AG10803 (cell line): ENCODE measurements at places on chromosomes 5 and 9.

DNA sequence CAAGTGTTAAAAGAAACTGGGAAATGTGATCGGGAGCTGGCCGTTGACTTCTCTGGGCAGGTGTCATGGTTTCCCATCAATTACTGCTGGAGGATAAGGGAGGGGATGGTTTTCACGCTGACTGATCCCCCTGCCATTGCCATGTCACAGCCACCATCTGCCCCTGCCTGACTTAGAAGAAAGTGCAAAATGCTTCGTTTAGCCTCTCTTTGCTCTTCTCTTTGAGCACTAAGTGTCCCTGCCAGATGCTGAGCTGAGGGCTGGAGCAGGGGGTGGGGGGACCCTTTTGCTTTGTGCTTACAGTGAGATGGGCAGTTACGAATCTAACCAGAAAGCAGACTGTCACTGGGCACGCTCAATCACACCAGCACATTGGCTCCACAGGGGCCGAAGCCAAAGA is 138.4 kb upstream of the ALDH1B1 start:
- no peak for DNase-seq

GRCh38 chr9:121598965-121599871 is 52.2 kb upstream of the DAB2IP start:
- DNase-seq: no peak

- DNase-seq: no peak
Observed at GRCh38 chr5:170495825-170496661, 7.8 kb upstream of the KCNIP1 start.

DNA sequence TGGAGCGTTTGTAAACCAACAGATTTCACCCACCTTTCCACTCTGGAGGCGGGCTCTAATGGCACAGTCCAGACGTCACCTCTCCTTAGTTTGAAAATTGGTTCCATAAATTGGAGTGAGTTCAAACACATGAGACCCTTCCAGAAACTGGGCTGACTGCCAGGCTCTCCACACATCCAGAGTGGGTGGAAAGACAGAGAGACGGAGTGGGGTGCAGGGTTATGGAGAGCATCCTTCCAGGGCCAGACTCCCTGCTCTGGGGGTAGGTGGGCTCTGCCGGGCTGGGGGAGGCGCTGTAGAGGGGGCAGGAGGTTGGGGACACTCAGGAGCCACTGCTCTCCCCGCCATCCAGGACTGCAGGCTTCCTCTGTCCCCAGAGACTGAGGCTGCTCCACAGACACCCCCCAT is 104.7 kb upstream of the PHYKPL start:
- DNase-seq: no peak

DNA sequence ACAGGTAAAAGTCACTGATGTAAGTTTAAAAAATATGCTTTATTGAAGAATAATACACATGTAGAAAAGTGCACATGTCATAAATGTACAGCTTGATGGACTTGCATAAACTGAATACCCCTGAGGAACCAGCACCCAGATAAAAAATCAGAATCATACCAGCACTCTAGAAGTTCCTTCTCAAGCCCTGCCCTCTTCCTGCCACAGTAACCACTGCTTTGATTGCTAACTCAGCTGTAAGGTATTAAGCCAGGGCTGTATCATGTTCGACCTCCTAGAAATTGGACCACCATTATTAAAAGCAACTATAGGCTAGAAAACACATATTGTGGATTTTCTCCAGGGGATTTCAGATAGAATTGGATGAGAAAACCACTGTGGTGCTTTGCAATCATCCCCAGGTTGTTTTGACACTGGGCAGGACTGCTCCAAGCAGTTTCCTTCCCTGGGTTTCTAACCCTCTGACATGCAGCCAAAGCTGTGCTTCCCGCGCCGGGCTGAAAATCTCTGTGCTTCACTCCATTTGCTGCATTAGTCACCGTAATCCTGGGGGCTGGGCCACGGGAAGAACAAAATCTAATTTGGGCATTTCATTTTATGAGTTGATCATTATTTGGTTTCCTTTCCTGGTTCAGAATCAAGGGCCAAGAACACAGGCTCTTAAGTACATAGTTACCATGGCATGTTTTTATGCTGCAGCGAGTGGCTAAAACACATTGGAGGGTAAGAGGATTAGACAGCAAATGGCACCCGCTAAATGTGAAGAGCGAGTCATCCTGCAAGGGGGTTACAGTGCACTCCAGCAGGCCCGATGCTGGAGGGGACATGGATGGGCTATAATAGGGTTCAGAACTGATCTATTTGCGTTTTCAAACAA is 139.4 kb upstream of the IL12B start:
- no peak for DNase-seq

DNA sequence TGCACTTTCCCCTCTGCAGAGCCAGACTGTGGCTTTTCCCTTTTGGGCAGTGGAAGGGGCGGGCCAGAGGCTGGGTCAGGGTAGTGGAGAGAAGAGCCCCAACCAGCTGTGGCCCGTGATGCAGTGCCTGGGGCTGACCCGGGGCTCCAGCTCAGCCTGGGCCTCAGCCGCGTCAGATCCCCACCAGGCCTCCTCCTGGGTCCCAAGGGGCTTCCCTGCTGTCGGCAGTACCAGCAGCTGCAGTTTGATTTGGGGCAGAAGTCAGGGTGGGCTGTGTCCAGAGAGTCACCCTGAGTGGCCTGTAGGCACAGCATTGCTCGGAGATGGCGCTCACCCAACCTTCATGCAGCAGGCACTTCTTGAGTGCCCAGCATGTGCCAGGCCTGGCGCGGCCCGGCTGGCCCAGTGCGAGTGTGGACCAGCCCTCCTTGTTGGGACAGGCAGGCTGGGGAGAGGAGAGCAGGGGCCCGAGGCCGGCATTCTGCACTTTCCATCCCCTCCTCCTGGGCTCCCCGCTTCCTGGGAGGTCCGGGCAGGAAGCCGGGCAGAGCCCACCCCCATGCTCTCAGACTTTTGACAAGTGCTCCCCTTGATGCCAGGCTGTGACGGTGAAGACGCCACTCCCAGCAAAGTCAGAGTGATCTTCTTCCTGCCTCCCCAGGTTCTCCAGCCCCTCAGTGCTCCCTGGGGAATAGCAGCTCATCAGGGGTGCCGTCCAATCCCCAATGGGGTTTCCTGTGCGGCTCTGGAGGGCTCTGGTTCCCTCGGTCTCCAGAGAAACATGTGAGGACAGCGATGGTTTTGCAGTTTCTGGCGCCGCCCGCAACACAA is 88.3 kb upstream of the COL5A1 start:
- DNase-seq: no peak

DNA sequence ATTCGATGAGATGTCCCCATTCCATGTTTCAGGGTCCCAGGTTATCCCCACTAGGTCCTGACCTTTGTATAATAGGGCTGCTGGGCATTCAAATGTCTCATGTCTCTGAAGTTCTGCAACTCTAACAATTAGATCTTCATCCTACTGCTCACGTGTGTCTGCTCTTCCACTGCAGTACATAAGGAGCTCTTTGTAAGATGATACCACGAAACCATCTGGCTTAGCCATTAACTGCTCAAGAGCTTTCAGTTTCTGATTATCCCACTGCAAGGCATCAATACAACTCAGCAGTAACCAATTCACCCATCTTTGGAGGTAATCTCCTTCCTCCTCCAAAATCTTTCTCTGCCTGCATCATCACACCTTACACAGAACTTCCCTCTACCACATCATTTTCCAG is 49.9 kb upstream of the PPP2CA start:
- DNase-seq: no peak

DNA sequence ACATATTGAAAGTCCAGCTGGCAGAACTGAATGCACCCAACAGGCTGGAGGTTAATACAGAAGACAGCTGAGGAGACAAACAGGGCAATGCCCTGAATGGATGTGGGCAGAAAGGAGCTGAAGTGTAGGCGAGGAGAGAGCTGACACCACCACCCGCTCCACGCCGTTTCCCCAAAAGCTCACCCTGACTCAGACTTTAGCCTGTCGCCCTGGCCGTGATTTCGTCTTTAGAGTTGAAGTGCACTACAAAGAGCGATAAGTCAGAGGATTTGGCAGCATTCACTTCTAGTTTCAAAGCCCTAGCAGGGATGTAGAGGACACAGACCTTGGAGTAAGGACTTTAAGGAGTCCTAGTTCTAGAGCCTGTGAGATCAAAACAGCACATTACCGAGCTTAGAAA is 2.2 kb upstream of the ERAP1 start:
- no peak for DNase-seq

- DNase-seq: peak; percentile 83
Observed at GRCh38 chr5:44943647-44944046, 134.9 kb downstream of the MRPS30 start.

DNA sequence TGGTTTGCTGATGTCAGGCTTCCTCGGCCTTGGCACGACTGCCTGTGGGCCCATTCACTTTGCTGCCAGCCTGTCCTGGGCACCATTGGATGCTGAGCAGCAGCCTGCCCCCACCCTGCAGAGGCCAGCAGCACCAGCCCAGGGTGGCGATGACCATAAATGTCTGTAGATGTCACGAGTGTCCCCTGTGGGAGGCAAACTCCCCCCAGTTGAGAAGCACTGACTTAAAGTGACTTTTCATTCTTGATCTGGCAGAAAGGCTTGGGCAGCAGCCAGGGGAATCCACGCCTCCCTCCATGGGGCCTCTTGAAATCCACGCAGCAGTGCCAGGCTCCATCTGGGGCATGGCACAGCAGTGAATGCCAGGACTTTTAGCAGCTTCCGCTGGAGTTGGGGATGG is 21.8 kb downstream of the IRX4 start:
- no peak for DNase-seq

GRCh38 chr5:89844548-89844947 is 565.0 kb downstream of the CETN3 start:
- no peak for DNase-seq

GRCh38 chr5:160076997-160077396 is 42.3 kb downstream of the PWWP2A start:
- no peak for DNase-seq

- DNase-seq: no peak
Observed at GRCh38 chr5:7377761-7378160, 18.2 kb upstream of the ADCY2 start.

DNA sequence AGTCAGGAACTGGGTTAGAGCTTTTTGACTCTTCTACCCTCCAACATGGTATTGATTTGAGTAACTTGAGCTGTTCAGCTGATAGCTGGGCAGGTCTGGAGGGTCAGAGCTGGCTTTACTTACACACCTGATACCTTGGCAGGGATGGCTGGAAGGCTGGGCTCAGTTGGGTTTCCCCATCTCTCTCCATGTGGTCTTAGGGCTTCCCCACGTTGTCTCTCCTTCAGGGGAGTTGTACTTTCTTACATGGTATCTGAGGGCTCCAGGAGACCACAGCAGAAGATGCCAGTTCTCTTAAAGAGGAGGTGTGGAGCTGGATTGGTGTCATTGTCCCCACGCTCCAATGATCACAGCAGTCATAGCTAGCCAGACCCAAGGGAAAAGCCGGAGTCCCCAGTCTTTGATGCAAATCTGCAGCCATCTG is 25.6 kb downstream of the ISOC1 start:
- no peak for DNase-seq

DNA sequence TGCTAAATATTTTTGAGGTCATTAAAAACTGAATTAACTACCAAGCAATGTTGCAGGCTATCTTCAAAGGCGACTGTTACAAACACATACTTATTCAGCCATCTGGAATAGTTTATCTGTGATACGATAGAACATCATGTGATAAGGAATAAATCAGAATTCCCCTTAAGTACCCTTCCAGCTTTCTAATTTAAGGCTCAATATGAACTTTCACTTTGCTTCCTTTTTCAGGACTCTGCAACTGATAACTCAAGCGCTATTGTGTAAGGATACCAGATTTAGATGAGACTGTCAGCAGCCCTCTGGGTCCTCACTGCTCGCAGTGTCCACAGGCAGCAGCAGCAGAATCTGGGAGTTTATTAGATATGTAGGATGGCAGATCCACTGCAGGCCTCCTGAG is 416.3 kb downstream of the SPATA31D1 start:
- DNase-seq: no peak

GRCh38 chr5:4044881-4045280 is 449.2 kb downstream of the IRX1 start:
- DNase-seq: no peak

- peak; percentile 63 for DNase-seq
Observed at GRCh38 chr5:131751506-131751905, 45.3 kb downstream of the FNIP1 start.

DNA sequence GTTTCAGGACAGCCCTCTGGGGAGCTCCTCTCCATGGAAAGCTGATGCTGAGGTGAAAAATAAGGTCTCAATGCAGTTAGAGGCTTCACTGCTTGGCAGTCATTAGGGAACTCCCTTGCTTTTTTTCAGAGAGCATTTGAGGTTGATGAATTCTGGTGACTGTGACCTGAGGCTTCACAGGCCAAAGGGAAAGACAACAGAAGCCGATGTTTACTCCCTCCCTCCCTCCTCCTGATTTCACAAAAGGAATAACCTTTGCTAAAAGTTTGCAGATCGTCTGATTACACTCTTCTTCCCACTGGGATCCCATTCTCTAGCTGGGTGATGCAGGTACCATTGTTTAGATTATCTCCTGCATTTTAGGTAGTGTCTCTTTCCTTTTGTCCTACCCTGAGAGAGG is 329.4 kb downstream of the KIF4B start:
- no peak for DNase-seq

DNA sequence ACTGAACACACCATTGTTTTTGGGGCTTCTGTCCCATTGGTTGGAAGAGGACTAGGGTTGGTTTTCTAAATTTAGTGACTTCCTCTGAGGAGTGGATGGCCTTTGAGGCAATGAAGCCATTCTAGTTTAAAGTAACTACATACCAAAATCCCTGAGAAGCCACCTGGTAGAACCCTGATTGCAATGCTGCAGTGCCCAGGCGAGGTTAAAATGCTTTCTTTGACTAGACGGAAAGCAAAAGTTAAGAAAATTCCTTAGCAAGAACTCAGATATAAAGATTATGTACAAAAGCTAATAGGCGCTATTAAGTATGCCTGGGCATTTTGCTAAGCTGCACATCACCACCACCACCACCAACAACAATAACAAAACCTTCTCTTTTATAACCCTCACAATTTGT is 20.6 kb downstream of the GLRX start:
- DNase-seq: no peak

- DNase-seq: no peak
Observed at GRCh38 chr5:20559845-20560244, 571.8 kb upstream of the CDH18 start.

GRCh38 chr9:85142968-85143367 is 473.4 kb downstream of the NTRK2 start:
- DNase-seq: peak; percentile 4

DNA sequence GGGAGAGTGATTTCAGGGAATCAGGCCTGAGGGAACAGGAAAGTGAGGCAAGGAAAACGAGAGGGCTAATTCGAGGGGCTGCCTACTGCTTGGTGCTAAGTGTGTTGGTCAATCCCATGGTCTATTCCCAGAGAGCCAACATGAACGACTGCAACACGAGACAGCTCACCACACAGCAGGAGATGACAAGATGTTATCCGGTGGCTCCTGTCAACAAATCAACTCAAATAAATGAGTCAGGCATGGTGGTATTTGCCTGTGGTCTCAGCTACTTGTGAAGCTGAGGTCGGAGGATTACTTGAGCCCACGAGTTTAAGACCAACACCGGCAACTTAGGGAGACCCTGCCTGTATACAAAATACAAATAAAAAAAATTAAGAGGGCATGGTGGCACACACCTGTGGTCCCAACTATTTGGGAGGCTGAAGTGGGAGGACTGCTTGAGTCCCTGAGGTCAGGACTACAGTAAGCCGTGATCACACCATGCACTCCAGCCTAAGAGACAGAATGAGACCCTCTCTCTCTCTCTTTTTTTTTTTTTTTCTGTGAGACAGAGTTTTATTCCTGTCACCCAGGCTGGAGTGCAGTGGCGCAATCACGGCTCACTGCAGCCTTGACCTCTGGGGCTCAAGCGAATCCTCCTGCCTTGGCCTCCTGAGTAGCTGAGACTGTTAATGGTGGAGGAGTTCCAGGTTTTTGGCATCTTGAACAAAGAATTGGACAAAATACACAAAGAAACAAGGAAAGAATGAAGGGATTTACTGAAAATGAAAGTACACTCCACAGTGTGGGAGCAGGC is 9.0 kb upstream of the FAF2 start:
- DNase-seq: peak; percentile 62
